ENCODE measurements at places on chromosomes 12 and 14.
A peak's percentile ranks its signal among the peaks of the same experiment; 100 is the strongest.

- DNase-seq = no peak
These were observed 10.3 kb downstream of the WASHC3 start for GRCh38 chr12:102051431-102051965.

DNA sequence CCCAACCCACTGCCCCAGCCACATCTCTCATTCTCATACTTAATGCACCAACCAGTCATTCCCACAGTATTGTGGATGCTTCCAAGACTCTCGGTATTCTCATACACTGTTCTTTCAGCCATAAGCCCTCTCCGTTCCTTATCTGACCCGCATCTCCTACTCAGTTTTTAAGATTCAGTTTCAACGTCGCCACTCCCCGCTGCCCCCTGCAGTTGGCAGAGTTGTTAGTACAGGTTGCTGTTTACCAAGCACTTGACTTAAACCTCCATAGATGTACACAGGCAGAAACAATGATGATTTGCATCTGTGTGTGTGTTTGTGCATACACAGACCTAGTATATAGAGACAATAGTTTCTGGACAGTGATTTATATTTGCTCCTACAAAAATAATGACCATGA, 40.2 kb downstream of the PAH start:
- no peak for DNase-seq

DNA sequence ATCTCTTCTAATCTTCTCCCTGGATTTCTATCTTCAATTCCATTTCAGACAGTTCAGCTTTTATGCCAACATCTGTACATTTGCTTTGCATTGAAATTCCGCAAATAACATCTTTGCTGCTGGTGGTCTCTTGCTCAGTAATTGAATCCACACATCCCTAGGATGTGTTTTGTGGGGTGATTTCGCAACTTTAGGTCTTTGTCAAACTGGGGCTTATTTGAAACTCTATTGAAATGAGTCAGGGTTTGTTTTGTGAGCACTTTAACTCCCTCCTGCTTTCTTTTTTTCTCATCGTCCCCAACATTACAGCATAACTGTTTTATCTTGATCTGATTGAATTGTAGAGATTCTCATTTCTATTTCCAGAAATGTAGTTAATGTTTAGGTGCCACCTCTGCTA, 404.3 kb downstream of the NPAS3 start:
- DNase-seq = no peak

DNA sequence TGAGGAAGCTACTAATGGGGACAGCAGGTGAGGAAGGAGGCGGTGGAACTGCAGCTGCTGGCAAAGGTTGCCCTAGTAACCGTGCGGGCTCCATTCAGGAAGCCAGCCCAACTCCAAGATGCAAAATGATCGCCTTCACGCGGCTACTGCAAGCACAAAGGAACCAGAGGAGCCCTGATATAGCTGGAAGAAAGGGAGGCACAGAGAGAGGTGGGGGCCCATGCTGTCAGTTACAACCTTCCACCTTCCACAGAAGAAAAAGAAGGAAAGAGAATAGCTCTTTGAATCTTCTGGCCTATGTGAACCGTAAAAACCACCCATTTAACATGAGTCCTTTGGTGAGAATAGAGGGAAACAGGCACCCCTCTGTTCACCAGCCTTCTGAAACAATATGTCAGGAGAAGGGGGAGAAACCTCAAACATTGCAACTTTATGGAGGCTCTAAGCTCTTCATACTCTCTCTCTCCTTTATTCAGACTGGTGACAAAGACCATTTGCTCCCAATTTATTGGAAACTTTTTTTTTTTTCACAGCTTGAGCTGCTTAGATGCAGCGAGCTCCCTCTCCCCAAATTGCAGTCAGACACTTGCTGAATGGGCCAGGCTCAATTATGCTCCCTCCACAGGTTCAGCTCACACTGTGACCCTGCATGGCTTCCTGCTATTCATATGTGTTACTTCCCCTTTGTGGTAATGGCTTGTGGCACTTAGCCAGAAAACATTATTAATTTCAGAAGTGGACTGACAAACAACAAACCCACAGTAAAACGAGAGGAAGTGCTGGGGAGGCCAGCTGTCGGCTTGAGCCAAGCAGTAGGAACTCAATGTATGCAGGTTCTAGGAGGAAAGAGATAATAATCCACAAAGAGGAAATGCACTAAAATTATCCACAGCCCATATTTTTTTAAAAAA, 6.2 kb downstream of the DUSP6 start:
- peak; percentile 94 for DNase-seq

GRCh38 chr14:99331811-99332210, 59.8 kb upstream of the BCL11B start:
- DNase-seq = no peak

All from NCI-H2081 (cell line).